ENCODE measurements at places on chromosomes 12 and 14.

- DNase-seq, result no peak
Measured at GRCh38 chr12:50101663-50102062, 2.1 kb upstream of the GPD1 start.

DNA sequence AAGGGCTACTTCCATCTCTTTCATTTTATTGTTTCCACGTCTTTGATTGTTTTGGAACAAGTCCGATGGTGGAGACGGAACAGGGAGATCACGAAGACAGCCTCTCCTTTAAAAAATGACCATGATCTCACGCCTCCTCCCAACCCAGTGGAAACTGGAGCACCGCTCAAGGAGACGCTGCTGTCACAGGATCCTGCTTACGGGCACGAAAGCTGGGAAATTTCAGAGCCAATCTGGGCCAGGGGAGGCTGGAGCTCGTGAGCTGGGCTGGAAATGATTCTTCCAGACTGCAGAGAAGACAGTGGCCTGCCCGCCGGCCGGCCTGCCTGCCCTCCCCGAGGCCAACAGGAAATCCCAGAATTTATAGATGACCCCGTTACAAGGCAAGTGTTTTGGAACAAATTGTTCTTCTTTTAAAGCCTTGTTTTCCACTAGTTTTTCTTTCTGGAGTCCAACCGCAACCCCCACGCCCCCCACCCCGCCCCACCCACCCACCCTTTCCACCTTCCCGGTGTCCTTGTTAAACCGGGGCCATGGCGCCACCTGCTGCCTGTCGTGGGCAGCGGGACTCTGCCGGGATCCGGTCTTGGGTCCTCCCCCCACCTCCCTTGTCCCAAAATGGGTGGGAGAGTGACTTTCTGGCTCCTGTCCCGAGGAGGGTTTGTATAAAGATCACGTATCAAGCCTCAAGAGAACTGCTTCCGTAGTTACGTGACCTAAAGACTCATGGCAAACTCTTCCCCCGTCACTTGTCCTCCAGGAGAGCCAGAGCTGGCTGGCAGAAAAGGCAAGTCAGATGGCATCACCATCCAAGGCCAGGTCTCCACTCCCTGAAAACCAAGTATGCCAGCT is 40.3 kb downstream of the MAP1LC3B2 start:
- peak; percentile 30 for DNase-seq

DNA sequence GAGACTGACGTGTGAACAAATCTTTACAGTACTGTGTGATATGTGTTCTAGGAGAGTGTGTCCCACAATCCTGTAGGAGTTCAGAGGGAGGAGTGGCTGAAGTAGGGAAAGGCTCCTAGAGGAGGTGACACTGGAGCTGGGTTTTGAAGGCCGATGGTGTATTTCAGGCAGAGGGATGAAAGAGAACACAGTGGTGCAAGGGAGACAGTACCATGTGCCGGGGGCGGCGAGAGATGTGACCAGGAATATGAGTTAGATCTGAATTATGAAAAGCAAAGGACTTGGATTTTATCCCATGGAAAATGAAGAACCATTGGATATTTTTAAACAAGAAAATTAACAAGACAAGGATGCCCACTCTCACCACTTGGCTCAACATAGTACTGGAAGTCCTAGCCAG is 77.0 kb upstream of the ESRRB start:
- no peak for DNase-seq

DNA sequence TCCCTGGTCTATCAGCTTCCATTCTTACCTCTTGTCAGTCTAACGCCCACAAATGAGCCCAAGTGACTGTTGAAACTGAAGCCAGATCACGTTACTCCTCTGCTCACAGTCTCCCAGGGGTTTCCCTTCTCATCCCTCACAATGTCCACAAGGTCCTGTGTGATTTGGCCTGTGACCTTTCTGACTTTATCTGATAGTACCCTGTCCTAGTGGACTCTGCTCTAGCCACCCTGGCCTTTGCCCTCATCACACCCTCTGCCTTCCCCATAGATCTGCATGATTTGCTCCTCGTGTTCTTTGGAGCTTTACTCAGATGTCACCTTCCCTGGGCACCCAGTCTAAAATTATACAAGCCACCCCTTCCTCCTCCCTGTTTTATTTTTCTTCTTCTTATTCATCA is 55.5 kb downstream of the RDH12 start:
- DNase-seq, result no peak

- DNase-seq, result no peak
Measured at GRCh38 chr14:85079842-85080730, 449.9 kb upstream of the FLRT2 start.

DNA sequence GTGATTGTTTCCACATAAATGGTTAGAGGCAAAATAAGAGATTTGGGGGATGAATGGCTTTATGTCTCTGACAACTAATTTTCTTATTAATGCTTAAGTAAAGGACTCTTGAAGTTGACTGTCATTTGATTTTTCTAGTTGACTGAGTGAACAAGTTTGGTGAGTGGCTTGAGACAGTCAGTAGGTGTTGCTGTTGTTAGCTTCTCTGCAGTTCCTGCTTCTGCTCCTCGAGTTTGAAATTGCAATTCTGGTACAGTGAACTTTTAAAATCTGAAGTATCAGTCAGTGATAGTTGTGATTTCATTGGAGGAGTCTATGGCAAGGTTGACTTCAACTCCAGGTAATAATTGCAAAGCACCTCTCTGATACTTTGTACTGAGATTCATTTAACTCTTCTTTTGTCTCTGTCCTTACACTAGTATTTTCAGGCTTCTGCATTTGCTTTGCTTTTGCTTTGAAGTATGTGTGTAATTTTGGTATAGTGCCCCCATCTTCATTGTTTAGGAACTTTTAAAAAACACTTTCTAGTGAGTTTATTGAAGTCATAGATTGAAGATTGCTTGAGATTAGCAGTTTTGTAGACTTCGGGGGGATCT is 415.5 kb downstream of the PCNX1 start:
- DNase-seq, result no peak

GRCh38 chr12:107441665-107442300 is 243.8 kb upstream of the PWP1 start:
- DNase-seq, result no peak

Data from stimulated activated CD8-positive, alpha-beta memory T cell treated with anti-CD3 and anti-CD28 coated beads, Interleukin-2, amount 100 ng/mL, for 1 hour (primary cell).